ENCODE measurements at places on chromosomes 2 and 18.

DNA sequence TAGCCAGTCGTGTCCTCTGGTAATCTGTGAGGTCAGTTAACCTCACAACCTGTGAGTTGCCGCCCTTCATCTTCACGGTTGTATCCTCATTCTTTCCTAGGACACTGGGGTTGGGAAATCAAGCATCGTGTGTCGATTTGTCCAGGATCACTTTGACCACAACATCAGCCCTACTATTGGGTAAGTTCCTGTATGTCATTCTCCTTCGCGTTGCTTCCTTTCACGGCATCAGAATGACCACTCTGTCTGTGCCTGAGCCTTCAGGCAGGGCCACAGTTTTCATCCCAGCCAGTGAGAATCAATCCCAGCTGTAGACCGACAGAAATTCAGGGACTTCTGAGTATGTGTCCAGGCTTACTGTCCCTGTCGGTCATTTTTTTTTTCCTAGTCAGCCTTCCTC is 67.1 kb downstream of the RAB31 start:
- DNase-seq, result no peak

GRCh38 chr18:79471046-79471445 is 75.3 kb downstream of the NFATC1 start:
- DNase-seq, result no peak

DNA sequence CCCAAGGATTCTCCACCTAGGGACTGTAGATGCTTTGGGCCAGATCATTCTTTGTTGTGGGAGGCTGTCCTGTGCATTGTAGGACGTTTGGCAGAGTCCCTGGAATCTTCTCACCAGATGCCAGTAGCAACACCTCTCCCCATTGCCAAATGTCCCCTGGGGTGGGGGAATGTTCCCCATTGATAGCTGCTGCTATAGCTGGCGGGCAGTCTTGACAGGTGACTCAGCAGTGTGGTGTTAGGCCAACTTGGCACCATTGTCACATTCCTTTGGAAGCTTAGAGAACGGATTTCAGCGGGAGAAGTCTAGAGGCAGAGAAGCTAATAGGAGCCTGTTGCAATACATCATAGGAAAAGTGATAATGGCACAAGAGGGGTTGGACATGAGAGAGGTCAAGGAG is 495.7 kb upstream of the SMIM21 start:
- no peak for DNase-seq

- DNase-seq, result no peak
Observed at GRCh38 chr2:240767341-240767740, 52.7 kb downstream of the KIF1A start.

DNA sequence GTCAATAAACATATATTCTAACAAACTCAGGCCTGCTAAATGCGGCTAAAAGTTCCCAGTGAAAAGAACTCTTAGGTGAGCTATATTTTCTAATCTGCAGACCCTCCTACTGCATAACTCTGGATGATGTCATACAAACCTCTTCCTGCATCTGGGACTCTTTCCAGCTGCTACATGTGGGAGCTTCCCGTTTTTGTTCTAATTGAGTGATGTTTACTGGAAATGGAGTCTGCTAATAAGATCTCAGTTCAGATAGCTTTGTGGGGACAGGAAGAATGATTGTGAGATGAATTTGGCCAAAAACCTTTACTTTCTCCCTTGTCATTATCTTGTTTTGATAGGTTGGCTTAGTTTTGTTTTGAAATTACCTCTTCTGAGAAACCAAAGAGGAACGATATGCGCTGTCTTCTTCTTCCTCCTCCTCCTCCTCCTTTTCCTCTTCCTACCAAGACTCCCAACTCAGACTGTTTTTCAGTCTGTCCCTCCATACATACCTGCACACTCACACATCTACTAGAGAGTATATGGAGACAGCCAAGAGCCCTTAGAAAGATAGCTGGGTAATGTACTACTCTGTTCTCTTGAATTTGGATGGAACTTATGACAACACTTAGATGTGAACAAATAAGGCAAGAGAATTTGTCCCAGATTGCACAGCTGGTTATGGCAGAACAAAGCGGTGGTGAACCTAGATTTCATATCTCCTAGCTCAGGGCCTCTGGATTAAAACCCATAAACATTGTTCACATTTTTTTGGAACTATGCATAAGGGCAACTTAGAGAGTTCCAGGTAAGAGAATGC is 39.8 kb upstream of the AAK1 start:
- no peak for DNase-seq

DNA sequence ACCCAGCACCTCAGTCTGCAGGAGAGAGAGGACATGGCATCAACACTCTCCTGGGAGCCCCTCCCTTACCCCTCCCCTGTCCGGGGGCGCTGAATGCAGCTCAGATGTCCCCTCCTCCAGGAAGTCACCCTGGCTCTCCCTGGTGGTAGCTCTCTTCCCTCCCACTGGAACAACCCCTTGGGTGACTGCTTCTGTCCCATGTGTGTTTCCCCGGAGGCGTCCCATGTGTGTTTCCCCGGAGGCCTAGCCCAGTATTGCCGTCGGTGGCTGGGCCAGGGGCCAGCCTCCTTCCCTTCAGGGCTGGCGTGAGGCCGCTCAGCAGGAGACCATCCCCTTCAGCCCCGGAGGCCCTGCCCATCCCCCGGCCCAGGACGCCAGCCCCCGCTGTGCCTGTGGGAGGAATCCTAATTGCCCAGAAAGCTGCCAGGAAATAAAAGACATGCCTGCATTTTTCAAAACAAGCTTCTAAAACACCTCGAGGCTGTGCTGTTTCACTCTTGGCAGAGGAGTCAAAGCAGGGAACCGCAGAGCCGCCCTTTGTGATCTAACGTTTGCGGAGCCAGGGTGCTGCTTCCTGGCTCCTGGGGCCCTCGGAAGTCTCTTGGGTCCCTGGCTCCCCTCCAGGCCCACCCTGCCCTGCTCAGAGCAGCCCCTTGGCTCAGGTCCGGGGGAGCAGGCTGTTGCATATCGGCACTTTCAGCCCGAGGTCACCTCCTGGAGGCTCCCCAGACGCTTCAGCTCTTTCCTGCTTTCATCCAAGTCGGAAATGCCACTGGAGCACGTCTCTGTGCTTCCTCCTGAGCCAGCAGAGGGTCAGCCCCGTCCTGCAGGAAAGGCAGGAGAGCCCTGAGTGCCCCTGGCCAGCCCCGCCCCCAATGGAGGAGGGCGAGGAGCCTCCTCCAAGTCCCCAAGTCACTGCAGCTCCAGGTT is 11.4 kb downstream of the SNED1 start:
- no peak for DNase-seq

DNA sequence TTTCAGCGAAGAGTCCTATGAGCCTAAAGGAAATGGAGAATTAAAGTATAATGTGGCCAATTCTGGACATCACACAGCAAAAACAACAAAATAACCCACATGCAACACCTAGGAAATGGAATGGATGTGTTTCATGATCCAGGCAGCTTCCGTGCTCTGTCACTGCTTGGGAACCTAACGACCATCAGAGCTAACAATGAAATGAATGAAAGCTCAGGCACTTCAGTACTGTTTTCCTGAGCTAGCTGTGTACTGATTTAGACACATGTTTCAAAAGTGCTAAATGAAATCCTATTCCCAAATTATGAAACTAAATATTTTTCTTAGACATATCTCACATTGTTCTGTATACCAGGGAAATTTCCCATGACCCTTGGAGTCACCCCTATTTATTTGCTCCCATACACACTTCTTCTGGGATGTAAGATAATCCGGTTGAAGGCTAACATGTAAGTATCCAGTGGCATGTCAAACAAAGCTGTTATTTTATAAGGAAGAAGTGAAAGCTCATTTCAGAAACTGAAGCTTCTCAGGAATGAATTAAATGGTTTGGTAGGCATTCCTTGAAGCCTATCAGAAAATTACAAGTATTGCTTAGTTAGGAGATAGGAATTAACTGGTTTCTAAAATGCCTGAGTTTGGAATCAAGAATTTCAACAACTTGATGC is 108.5 kb upstream of the RND3 start:
- DNase-seq, result no peak

GRCh38 chr2:1891147-1891546 is 146.8 kb upstream of the PXDN start:
- no peak for DNase-seq

- no peak for DNase-seq
Observed at GRCh38 chr2:39381653-39382052, 55.4 kb downstream of the MAP4K3 start.

GRCh38 chr2:159890551-159891266 is 92.7 kb upstream of the CD302 start:
- no peak for DNase-seq

DNA sequence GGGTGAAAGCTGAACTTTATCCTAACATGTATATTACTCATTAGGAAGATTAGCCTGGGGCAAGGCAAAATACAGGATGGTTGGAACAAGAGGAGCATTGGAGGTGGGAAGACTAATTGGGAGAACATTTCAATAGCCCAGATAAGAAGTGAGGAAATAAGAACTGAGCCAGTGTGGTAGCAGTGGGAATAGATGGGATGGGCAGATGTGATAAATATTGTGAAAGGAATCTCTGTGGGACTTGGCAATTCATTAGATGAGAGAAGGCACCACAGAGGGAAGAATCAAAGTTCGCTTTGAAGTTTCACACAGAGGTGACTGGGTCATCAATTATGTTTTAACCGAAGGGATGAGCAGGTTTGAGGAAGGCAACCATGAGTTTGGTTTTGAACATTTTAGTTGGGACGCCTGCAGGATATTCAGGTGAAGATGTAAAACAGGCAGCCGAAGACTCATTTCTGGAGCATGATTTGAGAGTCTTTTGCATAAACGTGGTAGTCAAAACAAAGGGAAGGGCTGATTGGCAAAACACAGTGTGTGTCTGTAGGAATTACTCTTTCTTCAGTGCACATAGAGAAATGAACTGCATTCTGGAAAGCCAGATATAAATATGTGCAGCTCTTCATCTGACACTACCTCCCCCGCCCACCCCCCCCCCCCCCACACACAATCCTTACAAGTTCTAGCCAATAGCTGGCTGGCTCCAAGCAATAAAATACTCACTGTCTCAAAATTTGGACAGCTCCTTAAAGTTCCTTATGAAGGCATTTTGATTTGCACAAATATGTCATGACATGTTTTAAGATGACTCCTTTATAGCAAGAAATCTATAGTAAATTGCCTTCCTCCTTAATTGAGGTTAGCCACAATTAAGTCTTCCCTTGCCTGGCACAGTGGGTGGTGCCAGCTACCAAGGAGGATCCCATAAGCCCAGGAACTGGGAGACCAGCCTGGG is 1.9 kb upstream of the SLC1A4 start:
- no peak for DNase-seq

- DNase-seq, result no peak
Observed at GRCh38 chr18:76943542-76944339, 121.4 kb downstream of the ZNF236 start.

GRCh38 chr2:237440819-237441281 is 26.9 kb upstream of the COL6A3 start:
- no peak for DNase-seq

DNA sequence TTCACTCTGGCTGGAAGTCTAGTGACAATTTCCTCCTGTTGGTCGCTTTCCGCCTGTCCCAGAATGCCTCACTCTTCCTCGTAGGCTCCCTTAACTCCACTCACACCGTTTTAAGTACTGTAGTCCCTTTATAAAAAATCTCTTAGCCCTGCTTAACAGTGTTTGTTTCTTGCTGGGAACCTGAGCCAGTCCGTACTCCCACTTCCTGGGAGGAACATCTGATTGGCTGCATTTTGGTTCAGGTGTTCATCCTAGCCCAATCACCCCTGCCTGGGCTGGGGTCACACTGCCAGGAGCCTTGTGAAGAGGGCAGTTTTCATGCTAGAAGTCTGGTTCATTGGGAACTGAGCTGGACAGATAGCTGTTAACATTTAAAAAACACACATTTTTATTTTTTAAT is 25.6 kb upstream of the TOGARAM2 start:
- DNase-seq, result no peak

GRCh38 chr2:224956706-224957105 is 85.6 kb downstream of the DOCK10 start:
- DNase-seq, result no peak

DNA sequence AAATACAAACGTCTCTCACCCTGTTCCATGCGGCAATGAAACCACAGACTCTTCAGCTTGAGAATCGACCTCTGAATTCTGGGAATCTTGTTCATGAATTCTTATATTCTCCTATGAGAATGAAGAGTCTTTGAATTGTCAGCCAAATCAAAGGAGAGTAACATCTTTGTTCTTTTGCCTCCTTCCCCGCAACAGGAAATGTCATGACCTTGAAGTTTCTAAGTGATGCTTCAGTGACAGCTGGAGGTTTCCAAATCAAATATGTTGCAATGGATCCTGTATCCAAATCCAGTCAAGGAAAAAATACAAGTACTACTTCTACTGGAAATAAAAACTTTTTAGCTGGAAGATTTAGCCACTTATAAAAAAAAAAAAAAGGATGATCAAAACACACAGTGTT is 21.8 kb downstream of the TNFAIP6 start:
- no peak for DNase-seq

- DNase-seq, result no peak
Observed at GRCh38 chr18:14122097-14122496, 10.1 kb downstream of the ZNF519 start.

- DNase-seq, result no peak
Observed at GRCh38 chr2:54634564-54635511, 88.6 kb upstream of the EML6 start.

- no peak for DNase-seq
Observed at GRCh38 chr2:3839476-3839875, 136.1 kb downstream of the DCDC2C start.

DNA sequence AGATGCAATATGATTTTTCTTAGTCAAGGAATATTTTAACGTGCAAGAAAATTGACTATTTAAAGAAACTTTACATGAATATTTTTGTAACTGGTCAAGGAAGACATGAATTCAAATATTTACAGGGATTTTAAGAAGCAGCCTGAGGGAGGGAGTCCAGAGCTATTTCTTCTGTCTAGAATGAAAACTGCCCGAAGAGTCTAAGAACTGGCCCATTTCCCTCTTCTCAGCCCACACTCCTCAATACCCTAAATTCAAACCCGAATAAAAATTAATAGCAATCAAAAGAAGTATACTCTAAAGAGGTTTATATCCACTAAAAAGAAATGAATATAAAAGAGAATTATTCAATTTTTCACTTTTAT is 6.5 kb upstream of the NDUFV2 start:
- no peak for DNase-seq

- DNase-seq, result no peak
Observed at GRCh38 chr2:71578767-71579342, 125.5 kb downstream of the DYSF start.

DNA sequence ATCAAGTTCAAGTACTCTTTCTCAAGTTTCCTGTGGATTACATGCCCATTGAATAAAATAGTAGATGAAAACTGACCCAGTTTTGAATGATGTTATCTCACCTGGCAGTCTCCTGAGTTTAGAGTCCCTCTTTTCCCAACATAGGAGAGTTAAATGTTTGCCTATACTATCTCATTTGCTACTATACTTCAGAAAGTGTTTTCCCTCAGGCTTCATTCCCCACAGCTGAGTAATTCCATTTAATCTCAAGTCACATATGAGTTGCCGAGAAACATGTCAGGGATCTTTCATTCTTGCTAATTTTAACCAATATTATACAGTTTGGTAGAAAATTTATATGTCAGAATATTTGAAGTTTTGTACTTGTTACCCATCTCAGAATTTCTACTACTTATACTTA is 150.4 kb upstream of the CDH19 start:
- DNase-seq, result no peak

DNA sequence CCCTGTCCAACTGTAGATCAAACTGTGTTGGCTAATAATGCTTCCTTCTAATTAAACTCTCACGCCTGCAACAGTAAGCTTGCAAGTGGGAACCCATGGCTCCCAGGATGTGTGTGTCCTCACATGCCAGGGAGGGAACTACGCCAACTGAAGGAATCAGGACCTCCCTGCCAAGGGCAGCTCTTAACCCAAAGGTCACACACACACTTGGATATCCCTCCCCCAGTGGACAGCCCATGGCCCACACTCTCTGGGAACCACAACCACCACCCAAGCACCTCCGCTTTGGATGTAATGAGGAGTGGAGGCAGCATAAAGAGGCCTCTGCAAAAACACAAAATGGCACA is 102.1 kb downstream of the CRACDL start:
- DNase-seq, result no peak
